Hematopoietic multipotent progenitor cell treated with erythropoietin and hydrocortisone succinate and interleukin-3 and kit ligand, for 8 days (in vitro differentiated cells): ENCODE measurements at places on chromosomes 16 and 17.

DNA sequence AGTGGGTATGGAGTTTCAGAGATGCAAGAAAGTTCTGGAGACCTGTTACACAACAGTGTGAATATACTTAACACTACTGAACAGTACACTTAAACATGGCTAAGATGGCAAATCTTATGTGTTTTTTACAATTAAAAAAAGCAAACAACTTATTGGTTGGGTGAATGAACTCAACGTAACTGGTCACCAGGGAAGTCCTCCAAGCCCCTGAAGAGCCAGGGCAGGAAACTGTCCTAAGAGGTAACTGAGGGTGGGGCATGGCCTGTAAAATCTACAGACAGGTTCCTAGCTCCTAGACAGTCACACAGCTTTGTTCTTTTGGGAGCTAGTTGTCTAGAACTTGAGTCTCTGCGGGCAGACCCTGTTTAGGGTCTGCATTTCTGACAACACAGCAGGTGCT, 10.3 kb downstream of the CSF3 start:
- DNase-seq = no peak

DNA sequence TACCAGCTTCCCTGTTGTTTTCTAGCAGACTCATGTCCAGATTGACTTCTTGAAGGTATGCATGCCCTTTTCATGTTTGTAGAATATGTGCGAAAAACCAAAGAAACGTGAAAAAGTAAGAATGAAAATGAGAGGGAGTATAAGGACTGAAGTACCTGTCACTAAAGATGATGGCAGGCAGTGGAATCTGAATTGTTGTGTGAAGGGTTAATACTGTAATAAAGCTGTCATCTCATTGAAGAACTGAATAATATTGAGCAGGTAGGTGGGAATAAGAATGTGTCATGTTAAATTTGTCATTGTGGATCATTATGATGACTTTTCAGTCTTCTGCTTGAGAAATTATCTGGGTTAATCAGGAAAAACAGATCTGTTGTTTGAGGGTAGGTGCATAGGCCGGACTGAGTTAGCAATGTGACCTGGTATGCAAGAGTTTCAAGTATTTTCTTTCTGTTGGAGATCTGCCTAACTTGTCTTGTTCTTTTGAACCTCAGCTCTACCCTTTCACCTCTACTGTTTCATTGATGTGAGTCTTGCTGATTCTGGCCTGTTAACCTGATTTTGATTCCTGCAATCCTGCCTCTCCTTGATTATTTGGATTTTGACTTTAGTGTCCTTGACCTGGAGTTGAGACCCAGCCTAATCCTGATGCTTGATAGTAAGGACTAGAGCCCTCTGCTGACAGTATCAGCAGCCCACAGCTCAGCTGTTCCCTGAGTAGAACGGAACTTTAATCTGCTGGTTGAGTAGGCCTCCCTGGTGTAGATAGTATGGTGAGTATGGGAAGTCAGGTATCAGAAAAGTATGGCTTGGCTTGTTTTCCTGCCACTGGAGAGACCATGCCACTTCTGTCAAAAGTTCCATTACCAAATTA, 64.6 kb downstream of the MAP2K4 start:
- DNase-seq = peak; percentile 14

- DNase-seq = no peak
These were observed 9.4 kb downstream of the XYLT2 start for GRCh38 chr17:50355336-50355700.

DNA sequence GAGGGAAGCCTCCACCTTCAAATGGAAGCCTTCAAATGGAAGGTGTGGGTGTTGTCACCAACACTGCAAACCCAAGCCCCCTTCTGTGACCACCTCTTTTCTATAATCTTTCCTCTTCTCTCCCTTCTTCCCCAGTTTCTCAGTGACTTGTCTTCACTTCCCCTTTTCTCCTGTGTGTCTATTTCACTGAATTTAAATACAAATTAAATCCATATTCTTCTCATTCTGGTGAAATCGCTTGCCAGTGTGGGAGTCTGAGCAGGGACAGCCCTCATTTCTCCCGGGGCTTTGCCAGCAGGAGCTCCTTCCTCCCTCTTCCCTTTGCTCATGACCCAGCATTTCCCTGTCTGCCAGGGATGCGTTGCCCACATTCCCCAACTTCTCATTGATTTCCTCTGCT, 6.4 kb upstream of the ITGAX start:
- DNase-seq = no peak

- DNase-seq = no peak
These were observed 38.3 kb downstream of the SCPEP1 start for GRCh38 chr17:57016071-57016763.

- no peak for DNase-seq
These were observed 189.9 kb downstream of the NTN1 start for GRCh38 chr17:9211133-9211765.

DNA sequence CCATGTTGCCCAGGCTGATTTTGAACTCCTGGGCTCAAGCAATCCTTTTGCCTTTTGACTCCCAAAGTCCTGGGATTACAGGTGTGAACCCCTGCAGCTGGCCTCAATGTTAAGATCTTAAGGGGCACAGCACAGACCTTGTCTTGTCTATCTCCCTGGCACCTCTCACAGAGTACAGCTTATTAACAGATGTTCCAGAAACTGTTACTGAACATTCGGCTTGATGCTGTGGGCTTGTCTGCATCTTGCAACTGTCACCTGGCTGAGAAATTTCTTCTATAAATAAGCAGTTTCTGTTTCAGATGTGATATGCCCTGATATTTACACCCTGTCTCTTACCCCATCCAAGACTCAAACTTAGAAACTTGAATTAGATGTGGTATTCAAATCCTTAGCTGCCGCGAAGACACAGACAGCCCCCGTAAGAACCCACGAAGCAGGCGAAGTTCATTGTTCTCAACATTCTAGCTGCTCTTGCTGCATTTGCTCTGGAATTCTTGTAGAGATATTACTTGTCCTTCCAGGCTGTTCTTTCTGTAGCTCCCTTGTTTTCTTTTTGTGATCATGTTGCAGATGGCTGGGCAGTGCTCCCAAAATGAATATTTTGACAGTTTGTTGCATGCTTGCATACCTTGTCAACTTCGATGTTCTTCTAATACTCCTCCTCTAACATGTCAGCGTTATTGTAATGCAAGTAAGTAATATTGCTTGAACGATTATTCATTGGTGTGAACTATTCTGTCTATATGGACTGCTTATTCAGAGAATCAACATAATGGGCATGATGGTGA, at the start of gene TNFRSF17:
TNFRSF17 (plus strand) TSS at position 450 of the 791 bp plus-strand sequence; CDS start at position 565, 115 bp downstream.
- no peak for DNase-seq

DNA sequence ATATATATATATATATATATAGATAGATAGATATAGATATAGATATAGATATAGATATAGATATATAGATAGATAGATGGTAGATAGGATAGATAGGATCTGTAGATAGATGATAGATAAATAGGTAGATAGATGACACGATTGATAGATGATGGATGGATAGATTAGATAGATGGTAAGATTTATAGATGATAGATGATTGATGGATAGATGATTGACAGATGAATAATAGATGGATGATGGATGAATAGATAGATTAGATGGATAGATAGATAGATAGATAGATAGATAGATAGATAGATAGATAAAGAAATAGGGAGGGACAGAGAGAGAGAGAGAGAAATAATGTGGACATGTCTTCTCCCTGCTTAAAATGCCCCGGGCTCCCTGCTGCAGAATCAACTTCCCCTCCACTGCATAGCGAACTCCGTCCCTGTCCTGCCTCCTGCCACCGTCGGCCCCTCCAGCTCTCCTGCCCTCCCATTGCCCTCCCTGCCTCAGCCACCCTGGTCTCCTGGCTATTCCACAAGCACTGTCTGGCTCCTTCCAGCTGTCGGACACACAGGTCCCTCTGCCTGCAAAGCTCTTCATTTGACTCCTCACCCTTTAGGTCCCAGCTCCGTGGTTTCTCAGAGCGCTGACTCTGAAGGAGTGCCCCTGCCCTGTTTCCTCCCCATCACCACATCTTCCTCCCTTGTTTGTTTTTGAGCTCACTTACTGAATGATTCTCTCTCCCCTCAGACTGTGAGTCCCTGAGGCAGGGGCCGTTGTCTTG, 254.0 kb downstream of the KATNIP start:
- DNase-seq = no peak

DNA sequence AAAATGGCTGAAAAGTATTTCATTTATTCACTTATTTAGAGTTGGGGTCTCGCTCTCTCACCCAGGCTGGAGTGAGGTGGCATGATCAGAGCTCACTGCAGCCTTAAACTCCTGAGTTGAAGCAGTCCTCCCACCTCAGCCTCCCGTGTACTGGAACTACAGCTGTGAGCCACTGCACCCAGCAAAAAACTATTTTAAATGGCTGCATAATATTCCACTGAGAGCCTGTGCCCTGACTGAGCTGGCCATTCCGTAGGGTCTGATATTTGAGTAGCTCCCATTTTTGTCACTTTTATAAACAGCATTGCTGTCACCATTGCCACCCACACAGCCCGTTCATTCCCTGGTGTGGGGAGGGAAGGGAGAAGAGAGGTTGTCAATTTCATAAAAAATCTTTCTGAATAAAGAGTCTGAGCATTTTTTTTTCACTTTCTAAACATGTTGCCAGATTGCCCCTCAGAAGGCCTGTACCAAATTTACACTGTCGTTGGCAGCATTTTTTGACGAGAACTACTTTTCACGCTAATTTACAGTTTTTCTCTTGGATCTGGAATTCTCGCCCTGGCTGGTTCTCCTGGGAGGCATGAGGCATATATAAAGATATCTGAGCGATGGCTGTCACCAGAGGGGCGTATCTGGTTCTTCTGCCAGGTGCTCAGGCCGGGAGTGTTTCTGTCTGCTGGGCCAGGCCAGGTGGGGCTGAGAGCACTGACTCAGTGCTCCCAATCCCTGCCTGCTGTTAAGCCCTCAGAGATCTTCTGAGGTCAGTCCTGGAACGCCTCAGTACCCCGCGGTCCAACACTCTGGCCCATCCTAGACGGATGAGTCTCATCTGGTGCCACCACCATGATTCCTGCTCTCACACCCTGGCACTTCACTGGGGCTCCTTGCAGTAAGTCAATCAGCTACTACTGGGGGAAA, 7.2 kb upstream of the KIFC3 start:
- DNase-seq = peak; percentile 6
